ENCODE measurements at places on chromosomes 4 and X. TPM values are rescaled to one million over a fixed set of nuclear protein-coding genes. Genes with fewer than 3 reads are reported as not detected.

- DNase-seq: no peak
- no peaks in the 10 kb centered on the region for H3K27me3 ChIP-seq
- H3K27ac ChIP-seq: no peak overlapping the region
- H3K36me3 ChIP-seq: peaks cover 15% of the 10 kb centered on the region
- H3K4me3 ChIP-seq: no peak overlapping the region
Observed at GRCh38 chr4:67436742-67437141, 108.6 kb downstream of the CENPC start.

The SHROOM2 gene
- total RNA-seq: 15.3 TPM

- peak overlapping the region; percentile 86 for H3K4me3 ChIP-seq
- H3K27ac ChIP-seq: no peak overlapping the region
- no peaks in the 10 kb centered on the region for H3K4me1 ChIP-seq
- H3K27me3 ChIP-seq: peaks cover 3% of the 10 kb centered on the region
- H3K36me3 ChIP-seq: no peaks in the 10 kb centered on the region
- DNase-seq: peak; percentile 52
Observed at GRCh38 chr4:163344147-163345125, 744 bp downstream of the NPY5R start.

DNA sequence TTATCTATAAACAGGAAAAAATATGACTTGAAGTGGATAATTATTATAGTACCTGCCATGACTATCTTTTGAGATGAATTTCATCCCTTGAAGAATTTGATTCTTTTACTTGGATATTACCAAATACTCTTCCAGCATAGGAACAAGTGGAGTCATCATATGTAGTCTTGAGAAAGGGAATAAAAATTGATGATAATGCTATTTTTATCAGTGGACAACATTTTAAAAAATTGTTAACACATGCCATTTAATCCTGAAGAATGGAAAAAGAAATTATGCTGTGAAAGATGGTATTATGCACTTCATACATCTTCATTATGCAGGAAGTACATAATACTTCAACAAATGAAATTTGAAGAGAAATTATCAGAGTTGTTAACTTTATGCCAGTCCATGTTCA lies 83.6 kb downstream of the ITIH6 start:
- no peaks in the 10 kb centered on the region for H3K27me3 ChIP-seq
- H3K4me1 ChIP-seq: no peaks in the 10 kb centered on the region
- no peak overlapping the region for H3K4me3 ChIP-seq
- no peaks in the 10 kb centered on the region for H3K36me3 ChIP-seq
- no peak overlapping the region for H3K27ac ChIP-seq

The TET2 gene
- total RNA-seq: 3.5 TPM
